ENCODE measurements at places on chromosomes 12 and 14. TPM values are rescaled to one million over a fixed set of nuclear protein-coding genes. Genes with fewer than 3 reads are reported as not detected.

The TMEM229B gene
- total RNA-seq = 1.1 TPM

The DNAI7 gene
- total RNA-seq = under 0.01 TPM

The C12orf54 gene
- total RNA-seq = not detected

The GUCY2C gene
- total RNA-seq = not detected

The TSPAN9 gene
- 96.8 TPM for total RNA-seq

The RIMKLB gene
- 31.8 TPM for total RNA-seq

The DPY19L2 gene
- 0.26 TPM for total RNA-seq

The SIX4 gene
- 0.51 TPM for total RNA-seq

The DRAM1 gene
- total RNA-seq = 31.5 TPM

The TM7SF3 gene
- 101 TPM for total RNA-seq

The FGF23 gene
- total RNA-seq = under 0.01 TPM

The ACSS3 gene
- total RNA-seq = 0.26 TPM

The PLA2G1B gene
- total RNA-seq = not detected

The AKAP6 gene
- total RNA-seq = 0.25 TPM
